Hematopoietic multipotent progenitor cell treated with erythropoietin and hydrocortisone succinate and interleukin-3 and kit ligand, for 15 days (in vitro differentiated cells): ENCODE measurements at places on chromosomes 3 and 15.

DNA sequence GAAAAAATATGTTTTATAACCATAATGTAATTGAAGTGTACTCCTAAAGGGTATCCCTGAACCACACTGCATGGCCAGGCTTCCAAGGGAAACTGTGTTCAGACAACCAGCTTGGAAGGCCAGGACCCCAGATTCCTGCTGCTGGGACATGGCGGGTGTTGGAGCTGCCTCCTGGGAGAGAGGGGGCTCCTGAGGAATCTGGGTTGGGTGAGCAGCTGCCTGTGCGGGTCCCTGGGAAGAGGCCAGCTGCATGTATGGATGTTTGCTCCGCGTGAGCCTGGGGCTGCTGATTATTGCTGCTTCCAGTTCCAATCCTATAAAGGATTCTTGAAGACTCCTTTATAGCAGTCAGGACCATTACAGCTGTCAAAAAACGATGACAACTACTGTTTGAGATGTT lies 348.6 kb upstream of the ICE2 start:
- DNase-seq: no peak

GRCh38 chr3:151262871-151263525 lies 15.3 kb downstream of the P2RY14 start:
- DNase-seq: no peak

DNA sequence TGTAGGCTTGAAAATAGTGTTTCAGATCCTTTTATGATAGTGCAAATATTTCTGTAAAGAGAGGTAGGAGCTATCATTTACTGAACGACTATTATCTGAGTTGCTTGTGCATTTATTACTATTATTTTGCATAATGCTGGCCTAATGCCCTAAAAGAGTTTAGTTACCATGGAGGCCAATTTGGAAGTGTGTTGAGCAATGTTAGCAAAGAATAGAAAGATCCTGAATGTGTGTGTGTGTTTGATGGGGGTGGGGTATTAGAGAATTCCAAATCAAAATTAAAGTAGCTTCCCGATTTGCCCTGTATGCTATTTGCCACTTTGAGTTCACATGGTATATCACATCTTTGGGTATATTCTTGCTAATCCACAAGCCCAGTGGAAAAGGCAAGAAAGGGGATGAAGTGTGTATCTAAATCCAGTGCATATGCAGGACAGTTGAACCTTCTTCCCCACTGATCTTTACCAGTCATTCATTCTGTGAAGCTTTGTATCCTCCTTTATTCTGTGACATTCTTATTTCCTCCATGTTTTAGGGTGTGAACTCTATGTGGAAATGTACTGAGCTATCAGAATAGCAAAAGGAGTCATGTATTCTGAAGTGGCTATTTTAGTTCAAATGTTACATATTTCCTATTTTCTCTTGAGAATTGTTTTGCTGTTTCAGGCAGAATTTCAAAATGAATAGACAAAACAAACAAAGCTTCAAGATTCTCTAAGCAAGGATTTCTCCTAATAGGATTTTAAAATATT lies 45.7 kb upstream of the PLSCR5 start:
- DNase-seq: no peak

- DNase-seq: peak; percentile 82
These were observed 29.2 kb downstream of the PAQR9 start for GRCh38 chr3:142934128-142934886.

DNA sequence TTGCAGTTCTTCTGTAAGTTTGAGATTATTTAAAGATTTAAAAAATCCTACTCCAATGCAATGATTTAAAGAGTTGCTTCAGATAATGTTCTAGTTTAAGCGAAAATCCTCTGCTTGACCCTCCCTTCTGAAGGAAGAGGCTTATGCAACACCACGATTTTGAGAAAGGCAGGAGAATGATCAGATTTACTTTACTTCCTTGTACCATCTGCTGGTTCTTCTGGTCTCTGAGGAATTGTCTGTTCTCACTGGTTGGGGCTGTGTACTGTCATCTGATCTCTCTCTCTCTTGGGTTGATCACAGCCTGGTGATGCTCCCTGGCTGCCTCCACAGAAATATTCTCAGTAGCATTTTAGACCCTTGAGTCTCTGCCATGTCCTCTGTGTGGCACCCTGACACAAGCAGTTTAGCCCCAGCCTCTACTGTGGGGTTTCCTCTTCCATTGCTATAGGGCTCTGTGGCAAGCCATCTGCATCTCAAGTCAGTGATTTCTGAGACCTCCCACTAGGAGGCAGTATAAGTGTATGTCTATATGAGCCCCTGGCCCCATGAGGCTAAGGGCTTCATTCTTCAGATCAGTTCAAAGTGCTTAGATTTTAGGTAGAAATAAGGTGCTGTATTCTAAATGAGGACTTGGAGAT lies 50.8 kb upstream of the PLAAT1 start:
- DNase-seq: no peak

- no peak for DNase-seq
These were observed 40.2 kb upstream of the CRTC3 start for GRCh38 chr15:90489514-90489913.

DNA sequence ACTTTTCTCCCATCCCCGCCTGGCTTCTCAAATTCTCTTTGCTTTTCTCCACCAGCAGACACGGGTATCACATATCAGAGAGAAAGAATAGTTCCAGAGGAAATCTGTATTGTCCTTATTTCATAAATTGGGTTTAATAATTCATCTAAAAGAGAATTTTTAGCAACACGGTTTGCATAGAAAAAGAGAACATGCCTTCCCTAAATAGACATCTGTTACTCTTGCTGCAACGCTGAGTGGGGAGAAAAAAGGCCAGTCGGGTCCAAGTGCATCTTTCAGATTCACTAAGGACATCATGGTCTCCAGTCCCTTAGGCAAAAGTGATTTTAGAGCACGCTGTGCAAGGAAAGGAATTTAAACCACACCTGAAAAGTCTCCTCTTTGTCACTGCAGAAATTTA lies 201.3 kb downstream of the ABHD5 start:
- DNase-seq: no peak

- no peak for DNase-seq
These were observed 31.0 kb upstream of the TAFA4 start for GRCh38 chr3:68963376-68963775.

DNA sequence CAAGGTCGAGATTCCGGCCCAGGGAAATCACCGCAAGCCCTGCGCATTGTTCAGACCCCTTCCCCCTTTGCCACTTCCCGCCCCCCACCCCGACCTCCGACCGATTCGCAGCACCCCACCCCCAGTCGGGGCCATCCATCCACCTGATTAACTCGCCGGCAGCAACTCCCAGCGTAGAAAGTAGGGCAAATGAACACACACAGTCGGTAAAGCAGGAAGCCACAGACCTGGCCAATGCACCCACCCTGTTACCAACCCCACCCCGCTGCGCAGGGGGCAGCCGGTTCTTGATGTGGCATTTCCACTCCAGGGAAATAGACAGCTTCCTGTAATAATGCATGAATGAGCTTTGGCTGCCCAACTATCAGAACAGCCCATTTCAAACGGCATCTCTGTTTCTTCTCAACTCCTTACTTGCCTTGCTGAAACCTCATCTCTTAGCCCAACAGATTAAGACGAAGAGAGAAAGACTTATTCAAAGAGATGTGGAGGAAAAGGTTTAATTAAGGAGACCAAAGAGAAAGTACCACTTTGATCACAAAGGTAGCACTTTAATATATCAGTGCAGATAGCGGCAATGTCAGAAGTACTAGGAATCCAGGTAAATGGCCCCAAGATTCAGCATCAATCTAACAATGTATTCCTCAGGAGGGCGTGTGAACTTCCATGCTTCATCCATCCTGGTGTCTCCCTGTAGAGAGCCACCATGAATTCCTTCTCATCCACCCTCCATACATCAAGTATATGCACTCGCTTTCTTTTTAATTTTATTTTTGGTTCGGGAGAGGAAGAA lies 1.9 kb downstream of the TNIK start:
- no peak for DNase-seq

DNA sequence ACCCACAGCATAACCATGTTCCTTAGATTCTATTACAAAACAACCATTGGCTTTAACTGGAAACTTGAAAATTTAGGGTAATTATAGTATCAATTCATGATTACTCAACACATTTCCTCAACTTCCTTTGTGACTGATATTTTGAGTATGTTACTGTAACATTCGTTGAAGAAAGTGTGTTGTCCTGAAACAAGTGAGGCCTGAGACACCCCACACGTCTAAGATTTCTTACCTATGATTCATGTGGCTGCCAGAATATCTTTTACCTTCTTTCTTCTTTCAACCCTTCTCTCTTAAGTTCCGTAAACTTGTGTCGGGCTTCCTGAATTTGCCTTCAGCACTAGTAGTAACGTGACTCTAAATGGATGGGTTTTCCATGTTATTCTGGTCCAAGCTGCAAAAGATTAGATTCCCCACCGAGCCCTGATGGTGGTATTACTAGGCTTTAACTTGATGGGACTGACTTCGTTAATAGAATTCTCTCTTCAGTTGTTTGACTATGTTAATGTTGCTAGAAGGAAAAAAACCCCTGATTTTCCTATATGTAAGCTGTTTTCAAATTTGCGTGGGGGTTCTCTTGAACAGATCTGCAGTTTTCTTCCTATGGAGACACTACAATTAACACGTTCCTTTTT lies 296.0 kb upstream of the ICE2 start:
- DNase-seq: no peak

- DNase-seq: no peak
These were observed 904.2 kb downstream of the ROBO1 start for GRCh38 chr3:78863306-78864203.

GRCh38 chr15:48541341-48542278 lies 103.9 kb downstream of the FBN1 start:
- DNase-seq: no peak

- DNase-seq: no peak
These were observed 1.5 kb upstream of the HEXA start for GRCh38 chr15:72377331-72377730.
